ENCODE measurements at places on chromosomes 7 and 10. TPM values are rescaled to one million over a fixed set of nuclear protein-coding genes. Genes with fewer than 3 reads are reported as not detected.

- DNase-seq: no peak
Observed at GRCh38 chr7:129643550-129644170, 32.1 kb downstream of the NRF1 start.

- no peak for DNase-seq
Observed at GRCh38 chr10:132588301-132589013, 50.9 kb downstream of the INPP5A start.

GRCh38 chr10:73800560-73801252, 10.7 kb downstream of the NDST2 start:
- no peak for DNase-seq

DNA sequence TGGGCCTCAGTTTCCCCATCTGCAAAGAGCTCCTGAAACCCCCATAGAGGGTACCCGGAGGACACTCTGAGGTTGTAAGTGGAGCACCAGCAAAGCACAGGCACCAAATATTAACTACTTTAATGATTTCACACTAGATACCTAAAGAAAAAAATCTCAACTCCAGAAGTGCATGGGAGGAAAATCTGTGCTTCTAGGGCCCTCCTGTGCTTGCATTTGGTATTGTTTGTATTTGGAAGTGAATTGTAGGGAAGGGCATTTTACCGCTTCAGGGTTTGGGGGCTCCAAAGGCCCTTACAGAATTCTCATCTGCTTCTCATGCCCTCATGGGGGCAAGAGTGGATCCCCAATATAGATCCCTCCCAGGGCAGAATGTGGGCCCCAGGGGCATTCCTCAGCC, 22.4 kb upstream of the DRGX start:
- no peak for DNase-seq

GRCh38 chr7:129332254-129333035, 101.8 kb upstream of the STRIP2 start:
- peak; percentile 32 for DNase-seq

DNA sequence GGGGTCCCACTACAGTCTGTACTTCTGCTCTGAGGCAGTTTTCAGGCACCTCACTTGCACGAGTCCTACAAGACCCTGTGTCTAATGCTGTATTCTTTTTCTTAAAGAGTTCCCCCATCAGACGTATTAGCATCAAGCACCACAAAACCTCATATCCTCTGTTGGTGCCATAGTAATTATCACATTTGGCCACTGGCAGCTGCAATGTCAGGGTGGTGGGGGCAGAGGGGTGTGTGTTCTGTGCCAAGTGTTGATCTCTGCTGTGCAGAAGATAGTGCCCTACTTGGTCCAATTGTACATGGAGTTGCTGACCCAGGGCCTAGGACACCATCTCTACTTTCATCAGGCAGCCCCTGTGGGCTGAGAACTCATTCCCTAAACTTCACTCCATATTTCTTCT, 20.0 kb upstream of the JAZF1 start:
- no peak for DNase-seq

- DNase-seq: no peak
Observed at GRCh38 chr10:48365668-48366067, 59.2 kb downstream of the MAPK8 start.

DNA sequence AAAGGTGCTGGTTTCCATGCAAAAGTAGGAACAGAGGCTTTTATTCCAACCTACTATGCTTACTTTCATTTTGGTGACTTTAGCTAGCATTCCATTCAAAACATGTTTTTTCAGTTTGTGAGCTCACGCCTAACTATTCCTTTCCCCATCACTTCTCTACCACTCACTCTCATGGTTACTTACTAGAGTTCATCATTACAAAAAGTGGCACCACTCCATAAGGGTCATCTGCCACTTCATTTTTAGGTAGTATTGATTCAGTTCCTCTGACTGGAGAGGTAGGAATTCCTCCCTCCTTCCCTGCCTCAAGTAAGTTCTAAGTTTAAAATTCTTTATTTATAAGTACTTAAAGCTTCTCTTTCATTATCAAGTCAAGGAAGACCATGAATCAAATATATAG, 543.1 kb downstream of the HTR7 start:
- no peak for DNase-seq

DNA sequence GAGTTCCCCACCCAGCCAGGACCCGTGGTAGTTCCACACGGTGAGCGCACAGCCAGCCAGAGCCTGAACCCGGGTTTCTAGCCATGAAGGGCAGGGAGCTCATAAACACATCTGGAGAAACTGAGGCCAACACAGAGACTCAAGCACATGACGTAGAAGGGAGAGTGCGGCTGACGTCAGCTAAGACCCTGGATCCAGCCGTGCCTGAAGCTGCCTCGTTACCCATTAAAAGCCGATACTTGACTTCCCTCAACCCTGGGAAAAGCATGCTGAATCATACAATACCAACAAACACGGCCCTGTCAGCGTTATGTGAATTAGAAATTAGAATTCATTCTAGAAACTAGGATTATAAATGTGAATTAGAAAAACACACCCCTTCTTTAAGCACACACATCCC, 65.2 kb upstream of the PDGFA start:
- no peak for DNase-seq

DNA sequence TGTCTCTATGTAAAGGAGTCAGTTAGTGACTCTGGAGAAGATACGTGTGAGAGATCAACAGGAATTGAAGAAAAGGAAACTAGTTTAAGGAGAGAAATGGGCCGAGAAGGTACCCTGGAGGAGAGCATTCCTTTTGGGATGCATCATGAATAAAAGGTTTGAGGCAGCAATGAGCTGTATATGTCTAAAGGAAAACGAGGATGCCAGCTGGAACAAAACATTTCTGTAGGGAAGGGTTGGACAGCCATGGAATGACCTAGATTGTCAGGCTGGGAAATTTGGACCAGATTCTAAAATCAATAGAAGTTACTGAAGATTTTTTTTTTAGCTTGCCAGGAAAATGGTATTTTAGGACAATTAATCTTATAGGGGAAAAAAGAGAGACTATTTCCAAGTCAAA, 17.2 kb upstream of the MPP7 start:
- DNase-seq: no peak

DNA sequence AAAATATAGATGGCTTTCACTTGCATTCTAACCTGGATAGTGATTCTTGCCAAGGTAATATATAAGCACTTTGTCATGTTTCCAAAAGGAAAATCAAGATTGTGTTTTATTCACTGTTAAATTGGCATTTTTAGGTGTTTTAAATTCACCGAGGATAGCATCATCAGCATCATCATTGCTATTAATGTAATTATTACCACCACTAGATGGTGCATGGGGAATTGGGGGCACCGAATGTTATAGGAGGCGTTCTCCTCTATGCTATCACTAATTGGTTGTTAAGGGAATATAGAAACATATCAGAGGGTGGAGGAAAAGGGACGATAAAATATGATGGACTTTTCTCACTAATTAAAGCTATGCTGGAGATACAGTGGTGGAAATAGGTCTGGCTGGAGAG, 95.5 kb downstream of the CELF2 start:
- no peak for DNase-seq

GRCh38 chr7:78953090-78953489, 500.4 kb downstream of the MAGI2 start:
- DNase-seq: peak; percentile 25

GRCh38 chr7:71384094-71384493, 252.2 kb downstream of the GALNT17 start:
- no peak for DNase-seq

DNA sequence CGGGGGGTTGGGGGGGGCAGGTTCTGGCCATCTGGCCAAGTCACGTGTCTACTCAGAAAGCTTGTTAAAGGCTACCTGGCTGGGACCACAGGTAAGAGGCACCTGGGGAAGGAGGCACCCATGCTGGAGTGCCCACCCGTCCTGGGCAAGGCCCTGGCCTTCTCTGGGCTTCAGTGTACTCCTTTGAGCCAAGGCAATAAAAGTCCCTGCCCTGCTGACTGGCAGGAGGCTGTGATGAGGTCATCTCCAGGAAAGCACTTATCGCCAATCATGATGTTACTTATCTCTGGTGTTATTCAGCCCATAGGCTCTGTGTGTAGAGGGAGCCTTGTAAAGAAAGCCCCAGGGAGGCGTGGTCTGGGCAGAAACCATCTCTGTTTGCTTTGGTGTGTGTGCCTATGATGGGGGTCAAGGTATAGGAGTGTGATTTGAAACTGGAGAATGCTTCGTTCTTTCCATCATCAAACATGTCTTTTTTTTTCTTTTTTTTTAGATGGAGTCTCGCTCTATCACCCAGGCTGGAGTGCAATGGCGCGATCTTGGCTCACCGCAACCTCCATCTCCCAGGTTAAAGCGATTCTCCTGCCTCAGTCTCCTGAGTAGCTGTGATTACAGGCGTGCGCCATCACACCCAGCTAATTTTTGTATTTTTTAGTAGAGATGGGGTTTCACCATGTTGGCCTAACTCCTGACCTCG, 2.5 kb upstream of the CLDN4 start:
- DNase-seq: no peak

GRCh38 chr10:88082391-88082790, 219.0 kb downstream of the PTEN start:
- no peak for DNase-seq

DNA sequence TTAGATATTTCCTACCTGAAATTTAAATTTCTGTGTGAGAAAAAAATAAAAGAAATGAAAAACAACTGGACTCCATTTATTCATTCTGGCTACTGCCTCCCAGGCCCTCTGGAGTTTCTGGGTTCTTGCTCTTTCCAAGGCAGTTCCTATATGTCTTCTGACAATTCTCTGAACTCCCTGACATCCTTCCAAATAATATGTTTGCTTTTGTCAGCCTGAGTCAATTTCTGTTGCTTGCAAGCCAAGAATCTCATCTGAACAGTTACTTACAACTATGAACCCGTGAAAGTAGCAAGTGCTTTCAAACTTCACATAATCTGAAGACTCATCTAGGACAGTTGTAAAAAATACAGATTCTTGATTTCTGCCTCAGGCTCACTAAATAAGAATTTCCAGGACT, 216.7 kb upstream of the NPVF start:
- no peak for DNase-seq

GRCh38 chr10:114077347-114077746, 33.7 kb downstream of the ADRB1 start:
- no peak for DNase-seq

DNA sequence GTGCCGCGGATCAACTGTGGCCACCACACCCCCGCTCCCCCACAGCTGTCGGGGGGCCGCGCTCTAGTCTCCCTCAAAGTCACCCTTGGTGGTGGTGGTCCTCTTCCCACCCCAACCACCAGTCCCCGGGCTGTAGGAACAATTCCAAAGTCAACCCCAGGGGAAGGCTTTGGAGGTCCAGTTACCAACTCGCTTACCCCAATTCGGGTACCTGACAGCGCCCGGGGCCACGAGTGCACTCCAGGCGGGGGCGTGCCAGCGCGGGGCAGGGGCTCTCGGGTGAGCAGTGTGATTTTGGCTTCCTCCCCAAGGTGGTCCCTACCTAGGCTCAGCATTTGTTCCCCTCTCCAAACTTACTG, 584 bp upstream of the ZMIZ1 start:
- DNase-seq: no peak

DNA sequence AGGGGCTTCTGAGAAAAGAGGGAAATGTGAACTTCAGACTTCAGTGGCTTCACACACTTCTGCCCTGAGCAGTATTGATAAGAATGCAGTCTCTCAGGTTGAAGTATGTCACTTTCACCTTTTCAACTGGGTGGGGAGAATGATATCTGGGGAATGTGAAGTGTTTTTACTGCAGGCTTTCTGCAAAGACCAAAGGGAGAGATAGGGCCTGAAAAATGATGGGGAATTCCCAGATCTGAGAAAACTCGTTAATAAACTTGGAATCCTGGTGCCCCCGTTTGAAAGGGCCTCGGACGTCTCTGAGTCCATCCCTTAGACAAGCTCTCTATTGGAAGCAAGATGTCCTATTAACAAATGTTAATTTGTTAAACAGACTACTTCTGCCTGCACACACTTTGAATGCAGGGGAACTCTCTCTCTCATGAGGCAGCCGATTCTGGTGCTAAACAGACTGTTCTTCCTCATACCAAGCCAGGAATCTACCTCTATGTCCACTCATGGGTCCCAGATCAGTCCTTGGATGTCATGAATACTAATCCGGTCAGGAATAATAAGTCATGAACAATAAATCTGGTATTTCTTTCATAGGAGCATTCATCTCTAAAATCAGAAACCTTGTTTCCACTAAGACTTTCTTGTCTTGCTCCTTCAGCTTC, 193.6 kb downstream of the JCAD start:
- DNase-seq: no peak

DNA sequence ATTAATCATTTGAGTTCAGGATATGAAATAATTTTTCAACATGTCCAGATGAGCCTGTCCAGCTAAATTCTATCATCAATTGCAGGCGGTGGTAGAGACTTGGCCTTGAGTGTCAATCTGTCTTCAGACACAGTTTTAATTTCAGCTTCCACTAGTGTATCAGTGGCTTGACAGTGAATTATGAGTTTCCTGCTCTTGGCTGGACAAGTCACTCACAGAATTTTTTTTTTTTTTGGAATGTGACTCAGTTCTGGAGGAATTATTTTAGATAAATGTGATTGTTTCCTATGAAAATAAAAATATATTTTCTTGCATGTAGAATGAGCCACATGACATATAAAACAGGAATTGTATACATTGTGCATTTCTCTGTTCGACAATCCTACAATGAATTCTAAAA, 319.9 kb upstream of the AKR1E2 start:
- DNase-seq: no peak

- no peak for DNase-seq
Observed at GRCh38 chr7:74223711-74224510, 14.1 kb downstream of the LAT2 start.

DNA sequence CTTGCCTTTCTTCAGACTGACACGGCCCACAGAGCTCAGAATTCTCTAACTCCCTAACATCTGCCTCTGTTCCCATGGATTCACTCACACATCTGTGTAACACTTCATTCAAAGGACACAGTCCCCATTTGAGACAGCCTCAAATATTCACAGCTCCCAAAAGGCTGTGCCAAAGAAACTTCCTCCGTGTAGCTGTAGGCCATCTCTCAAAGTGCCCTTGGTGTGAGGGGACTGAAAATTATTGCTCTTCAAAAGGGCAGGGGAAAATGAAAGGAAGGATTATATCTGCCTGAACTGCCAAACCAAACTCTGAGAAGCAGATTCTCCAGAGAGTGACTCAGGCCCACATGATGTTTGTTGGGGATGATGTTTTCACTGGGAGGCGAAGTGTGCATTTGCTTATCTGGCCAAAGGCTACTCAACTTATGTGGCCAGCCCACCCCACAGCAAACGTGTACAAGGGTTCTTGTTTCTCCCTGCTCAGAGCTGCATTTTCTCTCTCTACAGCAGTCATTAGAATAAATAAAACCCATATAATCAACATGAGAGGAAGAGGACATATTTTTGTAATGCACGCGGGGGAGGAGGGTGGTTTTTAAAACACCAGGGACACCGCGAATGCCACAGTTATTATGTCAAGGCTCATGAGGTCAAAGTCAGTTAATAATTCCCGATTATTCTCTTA, 302.4 kb upstream of the NFE2L3 start:
- DNase-seq: peak; percentile 68

MRPS16 gene
- polyA plus RNA-seq: 74.4 TPM

PDCD4 gene
- polyA plus RNA-seq: 22.0 TPM

PTPRN2 gene
- polyA plus RNA-seq: 0.31 TPM

IFIT3 gene
- polyA plus RNA-seq: 18.7 TPM

UBTD1 gene
- 39.0 TPM for polyA plus RNA-seq

ASZ1 gene
- not detected for polyA plus RNA-seq

EPDR1 gene
- 4.8 TPM for polyA plus RNA-seq

WDR11 gene
- 86.4 TPM for polyA plus RNA-seq

ACTR3C gene
- polyA plus RNA-seq: 0.91 TPM

CYP3A4 gene
- polyA plus RNA-seq: not detected

GPER1 gene
- polyA plus RNA-seq: 2.1 TPM

JCAD gene
- polyA plus RNA-seq: 13.9 TPM

ZNF438 gene
- polyA plus RNA-seq: 4.1 TPM

WDFY4 gene
- polyA plus RNA-seq: not detected

OPN4 gene
- polyA plus RNA-seq: not detected

PTPN12 gene
- 30.8 TPM for polyA plus RNA-seq

Data from BJ (cell line).